ENCODE measurements at places on chromosomes 3 and 15.
A peak's percentile ranks its signal among the peaks of the same experiment; 100 is the strongest.

- DNase-seq: peak; percentile 68
These were observed 62.4 kb upstream of the P3H2 start for GRCh38 chr3:190183121-190183520.

DNA sequence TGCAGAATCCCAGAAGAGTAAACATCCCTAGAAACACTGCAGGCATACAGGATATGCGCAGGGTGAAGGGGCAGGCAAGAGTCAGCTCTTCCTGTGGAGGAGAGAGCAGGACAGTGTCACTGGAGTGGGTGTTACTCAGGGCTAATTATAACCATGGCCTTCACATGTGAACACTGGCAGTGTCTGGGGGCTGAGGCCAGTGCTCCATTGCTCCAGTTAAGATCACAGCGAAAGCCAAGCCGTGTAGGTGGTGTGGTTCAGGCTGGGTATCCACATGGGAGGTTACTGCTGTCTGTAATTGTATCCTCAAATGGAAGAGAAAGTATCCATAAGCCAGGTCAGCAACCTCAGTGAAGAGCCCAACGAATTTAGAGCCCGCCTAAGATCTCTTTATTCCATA is 84.6 kb downstream of the MESD start:
- DNase-seq: no peak

GRCh38 chr15:86382341-86382740 is 302.7 kb downstream of the AGBL1 start:
- DNase-seq: peak; percentile 2

DNA sequence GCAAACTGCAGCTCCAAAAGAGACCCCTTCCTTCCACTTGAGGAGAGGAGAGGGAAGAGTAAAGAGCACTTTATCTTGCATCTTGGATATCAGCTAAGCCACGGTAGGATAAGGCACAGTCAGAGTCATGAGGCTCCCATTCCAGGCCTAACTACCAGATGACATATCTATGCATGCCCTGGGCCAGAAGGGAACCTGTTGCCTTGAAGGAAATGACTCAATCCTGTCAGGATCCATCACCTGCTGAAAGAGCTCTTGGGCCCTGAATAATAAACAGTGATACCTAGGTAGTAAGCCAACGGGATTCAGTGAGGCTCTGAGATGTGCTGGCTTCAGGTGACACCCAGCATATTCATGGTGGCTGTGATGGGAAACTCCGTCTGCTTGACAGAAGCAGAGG is 118.5 kb upstream of the EPHA3 start:
- no peak for DNase-seq

- DNase-seq: no peak
These were observed 472.3 kb upstream of the CBLB start for GRCh38 chr3:106341087-106341486.

DNA sequence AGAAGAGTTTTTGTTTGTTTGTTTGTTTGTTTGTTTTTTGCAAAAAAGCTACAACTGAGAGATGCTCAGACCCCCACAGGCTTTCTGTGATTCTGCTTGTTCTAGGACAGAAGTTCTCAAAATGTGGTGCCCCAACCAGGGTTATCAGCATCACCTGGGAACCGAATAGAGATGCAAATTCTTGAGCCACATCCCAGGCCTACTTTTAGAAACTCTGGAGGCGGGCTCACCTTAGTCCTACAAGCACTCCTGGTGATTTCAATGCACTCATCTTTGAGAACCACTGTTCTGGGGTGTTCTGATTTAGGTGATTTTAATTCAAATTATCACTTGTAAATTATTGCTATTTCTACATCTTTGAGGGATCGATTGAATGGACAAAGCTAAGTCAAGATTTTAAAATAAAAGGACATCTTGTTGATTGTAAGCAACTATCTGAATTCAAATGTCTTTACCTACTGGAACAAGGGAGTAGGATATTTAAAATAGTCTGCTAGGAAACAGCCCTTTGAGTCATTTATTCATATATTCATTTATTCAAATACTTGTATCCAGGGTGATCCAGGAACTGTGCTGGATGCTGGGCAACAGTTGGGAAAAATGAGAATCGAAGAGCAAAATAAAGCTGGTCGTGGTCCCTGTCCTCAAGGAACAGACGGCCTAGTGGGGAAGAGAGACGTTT is 44.7 kb upstream of the CADPS start:
- DNase-seq: no peak

DNA sequence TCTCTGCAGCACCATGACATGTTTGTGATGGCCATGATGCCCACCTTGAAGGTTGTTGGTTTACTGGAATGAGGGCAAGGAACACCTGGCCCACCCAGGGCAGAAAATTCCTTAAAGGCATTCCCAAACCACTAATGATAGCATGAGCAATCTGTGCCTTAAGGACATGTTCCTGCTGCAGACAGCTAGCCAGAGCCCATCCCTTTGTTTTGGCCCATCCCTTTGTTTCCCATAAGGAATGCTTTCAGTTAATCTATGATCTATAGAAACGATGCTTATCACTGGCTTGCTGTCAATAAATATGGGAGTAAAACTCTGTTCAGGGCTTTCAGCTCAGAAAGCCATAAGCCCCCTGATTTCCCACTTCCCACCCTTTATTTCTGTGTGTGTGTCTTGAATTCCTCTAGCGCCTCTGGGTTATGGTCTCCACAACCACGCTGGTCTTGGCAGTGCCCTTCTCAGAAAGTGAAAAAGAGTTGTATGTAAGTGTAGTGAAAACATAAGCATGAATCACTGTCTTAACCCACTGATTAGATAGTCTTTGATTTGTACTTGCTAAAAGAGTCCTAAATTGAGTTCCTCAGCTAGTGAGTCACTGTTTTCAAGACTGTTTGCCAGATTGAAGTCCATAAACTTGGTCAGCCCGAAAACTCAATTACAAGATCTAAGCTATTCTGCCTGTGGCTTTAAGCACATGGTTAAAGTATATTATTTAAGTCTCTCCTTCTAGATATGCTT is 19.0 kb upstream of the CCR2 start:
- no peak for DNase-seq

DNA sequence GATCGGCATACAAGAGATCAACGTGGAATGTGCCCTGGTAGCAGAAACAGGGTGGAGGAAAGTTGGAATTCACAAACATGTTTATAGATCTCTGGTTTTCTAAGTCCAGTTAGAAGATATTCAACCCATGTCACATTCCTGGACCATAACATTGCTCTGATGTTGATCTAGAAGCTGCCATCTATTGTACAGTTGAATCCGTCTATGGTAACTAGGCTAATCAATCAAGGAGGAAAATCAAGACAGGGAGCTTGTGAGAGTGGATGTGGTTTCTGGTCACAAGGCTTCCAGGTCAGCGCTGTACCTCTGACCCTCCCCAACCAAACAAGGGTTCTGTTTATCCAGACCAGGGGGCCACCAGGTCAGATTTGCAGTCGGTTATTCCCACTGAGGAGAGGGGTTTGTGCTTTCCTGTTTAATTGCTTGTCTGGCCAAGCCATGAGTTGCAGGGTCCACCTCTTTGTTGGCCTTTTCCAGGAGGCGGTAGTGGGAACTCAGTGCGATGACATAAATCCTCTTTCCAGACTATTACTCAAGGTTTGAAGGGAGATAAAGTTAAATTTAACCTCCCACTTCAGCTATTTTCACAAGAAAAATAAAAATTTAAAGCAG is 130.3 kb downstream of the SLCO3A1 start:
- DNase-seq: no peak
